ENCODE measurements at places on chromosomes 12 and 14. TPM values are rescaled to one million over a fixed set of nuclear protein-coding genes. Genes with fewer than 3 reads are reported as not detected.

TIMELESS gene
- 28.2 TPM for total RNA-seq

SMCO2 gene
- 1.2 TPM for total RNA-seq

CLEC4D gene
- not detected for total RNA-seq

C14orf132 gene
- 7.6 TPM for total RNA-seq

MYO1H gene
- total RNA-seq: not detected

SLC5A8 gene
- total RNA-seq: not detected

CHURC1 gene
- 44.0 TPM for total RNA-seq

AQP6 gene
- not detected for total RNA-seq

TMEM179 gene
- total RNA-seq: not detected

HHIPL1 gene
- 2.0 TPM for total RNA-seq

VRTN gene
- not detected for total RNA-seq

TRPV4 gene
- total RNA-seq: 12.3 TPM

FAM186B gene
- 0.33 TPM for total RNA-seq

EXOC3L4 gene
- not detected for total RNA-seq

CD163 gene
- total RNA-seq: not detected

TBC1D30 gene
- total RNA-seq: 7.4 TPM

TAS2R14 gene
- 3.0 TPM for total RNA-seq

SVOP gene
- not detected for total RNA-seq

NXPH4 gene
- not detected for total RNA-seq

LRFN5 gene
- total RNA-seq: not detected

NTS gene
- not detected for total RNA-seq

COX8C gene
- not detected for total RNA-seq

OAS3 gene
- 19.8 TPM for total RNA-seq

TROAP gene
- total RNA-seq: 62.4 TPM

XRCC3 gene
- total RNA-seq: 27.2 TPM

TOMM20L gene
- not detected for total RNA-seq

EFS gene
- total RNA-seq: not detected

PLCZ1 gene
- not detected for total RNA-seq
